ENCODE measurements at places on chromosomes 6 and 20.
A peak's percentile ranks its signal among the peaks of the same experiment; 100 is the strongest.

DNA sequence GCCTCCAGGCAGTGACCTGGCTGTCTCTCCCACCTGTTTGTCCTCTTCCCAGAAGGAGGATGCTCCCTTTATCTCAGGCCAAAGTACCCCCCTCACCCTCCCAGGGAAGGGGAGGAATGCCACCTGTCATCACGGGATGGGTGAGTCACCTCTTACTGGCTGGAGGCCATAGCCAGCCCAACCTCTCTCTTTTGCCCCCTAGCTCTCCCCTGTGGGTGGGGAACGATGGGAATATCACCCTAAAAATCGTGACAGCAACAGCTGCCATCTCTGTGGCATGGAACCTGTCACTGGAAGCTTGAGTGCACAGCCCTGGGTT, 137.5 kb upstream of the PTPN1 start:
- DNase-seq = no peak

DNA sequence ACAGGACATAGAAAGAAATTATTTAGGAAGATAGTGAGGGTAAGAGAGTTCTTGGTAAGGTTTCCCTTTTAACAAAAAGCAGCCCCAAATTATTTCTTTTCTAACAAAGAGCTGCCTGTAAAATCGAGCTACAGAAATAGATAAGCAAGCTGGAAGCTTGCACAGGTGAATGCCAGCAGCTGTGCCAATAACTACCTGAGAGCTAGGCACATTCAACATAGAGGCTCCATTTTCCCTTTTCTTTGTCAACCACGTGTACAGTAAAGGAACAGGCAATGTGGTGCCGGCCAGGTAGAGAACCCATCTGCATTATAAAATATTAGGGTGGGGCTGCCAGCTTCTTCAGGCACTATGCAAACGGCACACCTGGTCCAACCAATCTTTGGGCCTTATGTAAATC, 341.6 kb upstream of the JAG1 start:
- DNase-seq = no peak

DNA sequence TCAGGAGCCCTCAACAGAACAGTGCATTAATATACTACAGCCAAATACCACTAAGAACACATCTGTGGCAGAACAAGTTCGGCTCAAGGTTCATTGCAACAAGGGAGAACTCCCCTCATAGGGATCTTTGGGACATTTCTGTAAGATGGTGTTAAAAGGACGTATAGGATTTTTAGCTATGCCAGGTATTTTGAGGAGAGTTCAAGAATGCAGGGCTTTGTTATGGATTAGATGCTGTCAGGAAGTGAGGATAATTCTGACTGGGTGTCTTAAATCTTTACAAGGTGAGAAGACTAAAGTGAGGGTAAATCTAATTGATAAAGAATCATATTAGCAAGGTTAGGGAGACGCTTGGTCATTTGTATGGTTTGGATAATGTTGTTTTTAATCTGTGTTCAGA, 83.7 kb upstream of the AHI1 start:
- DNase-seq = no peak

DNA sequence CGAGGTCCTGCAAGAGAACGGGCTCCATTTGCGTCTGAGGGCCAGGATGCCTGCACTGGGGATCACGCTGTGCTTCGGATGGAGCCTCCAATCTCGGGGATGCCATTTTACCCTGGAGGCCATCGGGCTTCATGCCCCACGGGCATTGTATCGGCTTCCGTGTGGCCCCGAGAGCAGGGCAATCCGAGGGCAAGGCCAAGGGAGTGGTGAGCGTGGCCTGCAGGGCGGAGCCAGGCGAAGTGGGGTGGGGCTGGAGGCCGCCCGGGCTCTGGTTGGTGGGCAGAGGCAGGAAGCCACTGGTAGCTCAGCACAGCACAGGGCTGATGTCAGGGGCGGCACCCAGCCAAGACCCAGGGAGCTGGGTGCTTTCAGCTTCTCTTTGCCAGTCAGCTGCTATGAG, 57.5 kb upstream of the BHLHE23 start:
- no peak for DNase-seq

DNA sequence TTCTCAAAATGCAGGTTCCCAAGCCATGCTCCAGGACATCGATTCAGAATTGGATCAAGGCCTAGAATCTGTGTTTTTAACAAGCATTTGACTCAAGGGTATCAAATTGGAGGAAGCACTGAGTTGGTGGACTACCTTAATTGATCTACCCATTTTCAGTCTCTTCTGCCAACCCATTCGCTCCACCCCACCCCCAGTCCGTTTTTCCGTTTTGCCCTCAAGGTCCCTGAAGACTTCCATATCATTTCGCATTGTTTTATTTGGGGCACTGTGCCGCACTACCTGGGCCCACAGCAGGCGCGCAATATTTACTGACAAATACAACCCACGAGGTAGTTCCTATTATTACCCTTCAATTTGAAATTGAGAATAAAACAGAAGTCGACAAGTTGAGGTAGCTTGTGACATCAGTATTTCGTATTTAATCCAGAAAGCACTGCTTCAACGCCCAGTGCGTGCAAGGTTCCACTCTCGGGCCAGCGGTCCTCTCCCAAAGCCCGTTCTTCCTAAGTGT, 557 bp upstream of the DHX35 start:
- no peak for DNase-seq

GRCh38 chr6:113733381-113733780, 123.8 kb upstream of the MARCKS start:
- no peak for DNase-seq

DNA sequence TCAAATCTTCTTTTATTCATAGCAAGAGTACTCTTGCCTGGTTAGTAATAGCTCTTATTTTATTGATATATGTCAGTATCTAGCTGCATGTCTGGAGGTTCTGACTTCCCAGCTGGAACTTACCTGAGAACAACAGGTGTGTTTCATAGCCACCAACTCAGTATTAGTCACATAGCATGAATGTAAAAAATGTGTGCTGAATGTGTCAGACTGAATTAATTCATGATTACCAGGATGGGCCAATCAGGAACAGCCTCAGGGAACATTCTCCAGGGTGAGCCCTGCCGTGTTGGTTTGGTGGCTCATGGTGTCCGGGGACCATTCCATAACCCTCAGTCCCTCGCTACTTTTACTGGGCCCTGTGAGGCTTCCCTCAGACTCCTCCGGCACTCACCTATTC, 99.7 kb downstream of the TULP4 start:
- no peak for DNase-seq

DNA sequence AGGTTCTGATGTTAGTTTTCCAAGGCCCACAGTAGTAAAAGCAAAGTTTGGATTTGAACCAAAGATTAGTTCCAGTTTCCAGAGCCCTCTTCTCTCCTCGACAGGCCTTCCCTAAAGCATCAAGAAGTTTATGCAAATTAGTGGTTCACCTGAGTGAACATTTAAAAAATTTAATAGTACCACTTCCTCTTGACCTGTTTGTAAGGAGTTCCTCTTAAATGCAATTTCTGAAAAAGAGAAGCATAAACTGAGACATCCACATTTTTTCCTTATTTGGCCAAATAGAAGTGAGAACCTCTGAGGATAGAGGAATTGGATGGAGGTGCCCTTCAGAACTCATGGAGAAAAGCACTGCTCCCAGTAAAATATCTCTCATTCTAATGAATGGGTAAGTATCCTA, 1.2 kb upstream of the DSE start:
- DNase-seq = no peak

DNA sequence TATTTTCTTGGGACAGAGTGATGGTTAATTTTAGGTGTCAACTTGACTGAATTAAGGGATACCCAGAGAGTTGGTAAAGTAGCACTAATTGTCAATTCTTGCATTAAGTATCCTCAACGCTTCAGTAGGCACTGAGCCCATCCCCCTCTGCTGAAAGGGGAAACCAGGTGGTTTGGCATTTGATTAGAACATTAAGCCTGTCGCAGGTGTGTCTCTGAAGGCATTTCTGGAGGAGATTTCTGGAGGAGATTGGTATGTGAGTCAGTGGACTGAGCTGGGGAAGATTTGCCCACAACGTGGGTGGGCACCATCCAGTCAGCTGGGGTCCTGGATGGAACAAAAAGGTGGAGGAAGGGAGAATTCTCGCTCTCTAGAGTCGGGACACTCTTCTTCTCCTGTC, 119.8 kb downstream of the RFX6 start:
- DNase-seq = no peak

DNA sequence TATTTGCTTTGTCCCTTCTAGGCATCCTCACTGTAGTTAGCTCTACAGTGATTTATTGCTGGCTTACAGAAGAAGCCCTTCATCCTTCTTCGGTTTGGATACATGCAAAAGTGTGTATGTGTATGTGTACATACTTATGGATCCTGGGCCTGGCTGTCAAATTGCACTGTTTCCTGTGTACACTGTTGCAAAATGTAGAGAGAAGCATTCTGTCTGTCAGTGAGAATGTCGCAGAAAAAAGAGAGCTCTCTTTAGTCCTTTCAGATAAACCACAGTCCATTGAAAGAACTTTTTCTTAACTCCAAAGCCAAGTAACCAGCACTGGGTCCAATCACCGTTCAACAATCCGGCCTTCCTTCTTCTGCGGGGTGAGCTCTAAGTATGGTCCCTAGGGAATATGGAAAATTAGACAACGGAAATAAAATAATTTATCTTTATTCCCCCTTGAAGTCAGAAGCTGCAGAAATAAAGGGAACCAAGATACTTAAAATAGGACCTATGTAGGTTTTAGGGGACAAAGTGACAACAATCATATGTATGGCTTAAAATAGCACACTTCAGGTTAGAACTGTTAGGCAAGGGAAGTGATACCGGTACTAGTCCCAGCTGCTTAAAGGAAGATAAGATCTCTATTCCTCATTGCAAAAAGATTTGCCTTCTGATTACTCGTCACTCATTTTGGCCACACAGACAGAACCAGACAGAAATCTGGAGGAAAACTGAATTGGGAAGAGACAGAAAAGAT, 107.0 kb downstream of the CD83 start:
- DNase-seq = no peak

DNA sequence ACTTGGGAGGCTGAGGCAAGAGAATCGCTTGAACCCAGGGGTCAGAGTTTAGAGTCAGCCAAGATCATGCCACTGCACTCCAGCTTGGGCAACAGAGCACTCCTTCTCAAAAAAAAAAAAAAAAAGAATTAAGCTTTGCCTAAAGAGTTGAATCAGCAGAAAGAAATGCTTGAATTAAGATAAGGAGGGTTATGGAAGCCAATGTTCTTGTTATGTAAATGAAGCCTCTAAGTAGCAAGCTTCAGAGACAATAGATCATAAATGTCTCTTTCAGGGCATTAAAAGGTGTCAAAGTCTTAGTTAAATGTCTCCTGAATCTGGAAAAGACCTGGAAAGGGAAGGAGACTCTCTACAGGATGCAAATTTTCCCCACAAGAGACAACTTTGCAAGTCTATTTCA, 69.7 kb upstream of the FAM83B start:
- no peak for DNase-seq

GRCh38 chr6:49606721-49607390, 29.8 kb downstream of the RHAG start:
- peak; percentile 76 for DNase-seq

DNA sequence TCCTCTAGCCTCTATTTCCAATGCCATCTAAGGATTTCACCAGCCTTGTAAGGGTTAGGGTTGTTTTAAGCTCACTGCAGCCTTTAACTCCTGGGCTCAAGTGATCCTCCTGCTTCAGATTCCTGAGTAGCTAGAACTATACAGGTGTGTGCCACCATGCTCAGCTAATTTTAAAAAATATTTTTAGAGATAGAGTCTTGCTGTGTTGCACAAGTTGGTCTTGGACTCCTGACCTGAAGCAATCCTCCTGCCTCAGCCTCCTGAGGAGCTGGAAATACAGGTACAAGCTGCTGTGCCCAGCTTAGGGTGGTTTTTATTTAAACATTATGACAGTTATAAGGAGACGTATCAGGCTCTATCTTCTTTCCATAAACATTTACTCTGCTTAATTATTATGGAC, 26.5 kb downstream of the ANKRD6 start:
- DNase-seq = no peak

GRCh38 chr20:34013554-34013953, 19.8 kb downstream of the RALY start:
- no peak for DNase-seq

DNA sequence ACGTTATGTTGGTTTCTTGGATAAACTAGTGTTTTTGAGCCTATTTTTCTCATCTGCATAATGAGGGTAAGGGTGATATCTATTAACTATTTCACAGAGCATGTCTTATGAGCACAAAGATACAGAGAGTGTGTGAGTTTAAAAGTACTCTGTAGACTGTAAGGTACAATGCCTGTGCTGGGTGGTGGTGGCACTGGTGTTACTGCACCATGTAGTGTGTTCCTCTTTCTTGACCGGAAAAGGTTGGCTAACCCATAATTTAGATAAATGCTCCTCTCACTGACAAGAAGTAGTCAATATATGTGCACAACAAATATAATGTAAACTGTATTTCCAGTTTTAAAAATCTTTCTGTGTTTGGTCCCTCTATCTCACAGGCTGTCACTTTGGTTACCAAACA, 116.2 kb upstream of the MMS22L start:
- DNase-seq = no peak

- no peak for DNase-seq
Measured at GRCh38 chr6:137975188-137975940, 108.3 kb downstream of the TNFAIP3 start.

DNA sequence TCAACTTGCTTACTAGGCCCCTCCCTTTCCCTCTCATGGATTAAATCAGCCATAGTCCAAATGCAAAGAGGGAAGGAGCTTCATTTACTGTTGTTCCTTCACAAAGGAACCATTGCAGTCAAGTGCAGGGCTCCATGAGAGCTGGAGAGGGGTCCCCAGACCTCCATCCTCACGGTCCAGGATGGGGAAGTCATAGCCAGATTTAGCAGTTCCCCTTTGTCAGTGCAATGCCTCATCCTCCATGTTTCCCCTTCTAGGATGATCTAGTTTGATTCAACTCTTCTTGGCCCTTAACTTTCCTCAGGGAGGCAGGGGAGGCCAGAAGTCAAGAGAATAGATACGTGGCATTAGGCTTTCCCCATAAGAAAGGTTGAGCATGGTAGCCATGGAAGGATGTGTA, 66.5 kb upstream of the FUCA2 start:
- no peak for DNase-seq

Measured in HEK293T (cell line).